ENCODE measurements at places on chromosomes 5 and 9. TPM values are rescaled to one million over a fixed set of nuclear protein-coding genes. Genes with fewer than 3 reads are reported as not detected.
A peak's percentile ranks its signal among the peaks of the same experiment; 100 is the strongest.

- no peak for DNase-seq
Measured at GRCh38 chr5:179607160-179607931, 16.1 kb downstream of the HNRNPH1 start.

DNA sequence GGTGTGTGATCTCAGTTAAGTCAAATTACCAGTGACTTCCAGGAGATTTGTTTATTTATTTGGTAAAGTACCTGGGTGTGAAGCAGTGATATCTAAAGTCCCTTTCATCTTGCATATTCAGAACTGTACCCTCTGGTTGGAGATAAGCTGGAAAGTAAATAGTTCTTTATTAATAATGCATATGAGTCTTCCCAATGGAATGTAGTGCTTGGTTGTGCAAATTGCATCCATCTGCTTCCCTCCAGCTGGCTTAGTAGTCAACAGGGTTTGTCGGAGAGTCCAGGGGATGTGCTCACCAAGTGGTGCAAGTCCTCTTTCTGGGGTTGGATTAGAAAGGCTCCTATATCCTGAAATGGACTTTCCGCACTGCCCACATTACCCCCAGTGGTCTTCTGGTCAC, 42.0 kb downstream of the TRPM3 start:
- DNase-seq: no peak

Gene NOXA1
- total RNA-seq: 6.0 TPM

DNA sequence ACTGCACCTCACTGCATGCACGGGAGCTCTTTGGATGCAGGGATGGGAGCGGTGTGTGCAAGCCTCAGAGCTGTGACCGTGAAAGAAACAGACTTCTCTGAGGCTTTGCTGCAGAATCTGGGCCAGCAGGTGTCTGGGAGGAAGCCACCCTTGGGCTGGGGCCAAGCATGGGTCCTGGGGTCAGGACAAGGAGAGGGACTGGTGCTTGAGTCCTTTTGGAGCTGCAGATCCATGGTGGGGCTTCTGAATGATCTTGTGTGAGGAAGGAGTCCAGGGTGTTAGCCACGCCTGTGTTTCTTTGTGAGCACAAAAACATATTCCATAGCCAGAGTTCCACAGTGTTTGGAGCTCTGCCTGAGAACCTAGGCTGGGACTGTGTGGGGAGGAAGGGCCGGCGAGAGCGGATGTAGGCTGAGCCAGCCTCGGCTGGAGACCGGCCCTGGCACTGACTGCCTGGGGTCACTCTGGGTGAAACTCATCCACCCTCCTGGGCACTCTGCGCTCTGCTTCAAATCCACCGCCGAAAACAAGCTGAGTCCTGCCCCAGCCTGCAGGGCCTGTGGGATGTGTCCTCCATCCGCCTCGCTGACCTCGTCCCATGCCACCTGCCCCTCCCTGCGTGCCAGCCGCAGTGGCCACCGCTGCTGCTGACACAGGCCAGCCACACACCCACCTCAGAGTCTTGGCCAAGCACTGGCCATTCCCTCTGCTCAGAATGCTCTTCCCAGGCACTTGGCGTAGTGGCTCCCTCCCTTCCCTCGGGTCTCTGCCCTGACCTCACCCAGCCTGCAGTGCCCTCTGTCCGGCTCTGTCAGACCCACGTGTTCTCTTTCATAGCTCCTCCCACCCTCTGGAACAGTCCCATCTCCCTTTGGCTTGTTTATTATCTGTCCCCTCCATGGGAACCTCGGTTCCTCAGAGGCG, 26.7 kb downstream of the ERGIC1 start:
- peak; percentile 97 for DNase-seq

- no peak for DNase-seq
Measured at GRCh38 chr5:78830528-78831046, 154.5 kb downstream of the ARSB start.

Gene COL15A1
- total RNA-seq: 0.23 TPM

DNA sequence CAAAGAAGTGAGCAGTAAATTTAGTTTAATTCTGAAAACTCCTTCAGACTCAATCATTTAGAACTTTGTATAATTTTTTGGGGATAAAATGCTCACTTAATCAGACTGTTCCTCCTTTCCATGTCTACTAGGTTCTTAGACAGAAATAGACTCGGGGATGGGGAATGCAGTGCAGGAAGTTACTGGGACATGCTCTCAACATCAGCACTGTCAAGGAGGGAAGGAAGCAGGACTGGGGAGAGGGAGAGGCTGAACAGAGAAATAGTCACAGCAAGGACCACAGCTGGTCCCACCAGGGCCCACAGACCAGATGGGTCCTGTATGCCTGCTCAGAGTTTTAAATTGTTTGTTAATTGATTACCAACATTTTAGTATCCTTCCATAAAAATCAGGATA, 310.1 kb upstream of the MSX2 start:
- no peak for DNase-seq
